ENCODE measurements at places on chromosomes 5 and 9.

DNA sequence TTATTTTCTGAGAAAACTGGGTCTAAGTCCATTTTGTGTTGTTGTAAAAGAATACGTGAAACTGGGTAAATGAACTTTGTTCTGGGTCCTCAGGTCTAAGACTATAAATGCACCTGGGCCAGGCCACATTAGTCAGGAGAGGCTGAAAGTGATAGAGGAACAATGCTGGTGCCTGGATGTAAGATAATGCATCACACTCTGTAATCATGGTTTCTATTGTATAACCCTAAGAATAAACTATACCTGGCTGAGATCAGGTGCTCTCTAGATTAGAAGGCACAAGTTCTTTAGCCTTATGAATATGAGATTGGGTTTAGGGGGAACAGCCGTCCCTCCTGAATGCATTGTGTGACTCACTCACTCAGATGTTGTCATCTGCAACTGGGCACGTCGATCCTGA, 675.5 kb downstream of the HTR1A start:
- no peak for DNase-seq

DNA sequence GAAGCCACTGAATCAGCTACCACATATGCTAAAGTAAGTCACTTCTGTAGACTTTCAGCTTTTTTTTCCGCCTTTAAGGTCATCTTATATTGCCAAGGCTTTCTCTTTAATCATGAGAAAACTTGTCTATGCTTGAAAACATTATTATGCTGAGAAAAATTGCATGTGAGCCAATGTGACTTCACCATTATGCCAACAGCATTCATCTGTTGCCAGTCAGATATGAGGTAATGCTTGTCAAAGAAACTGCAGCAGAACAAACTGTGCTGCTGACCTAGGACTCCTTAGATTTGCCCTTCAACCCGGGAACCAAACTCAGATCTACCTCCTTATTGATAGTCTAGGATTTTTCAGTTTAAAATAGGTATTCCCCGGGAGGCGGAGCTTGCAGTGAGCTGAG, 34.3 kb downstream of the SLC44A1 start:
- no peak for DNase-seq

- DNase-seq = no peak
Measured at GRCh38 chr5:172486451-172486850, 32.1 kb upstream of the SH3PXD2B start.

GRCh38 chr9:127292415-127292814, 27.8 kb downstream of the GARNL3 start:
- DNase-seq = no peak

- DNase-seq = no peak
Measured at GRCh38 chr5:33883482-33883881, 8.3 kb downstream of the ADAMTS12 start.

DNA sequence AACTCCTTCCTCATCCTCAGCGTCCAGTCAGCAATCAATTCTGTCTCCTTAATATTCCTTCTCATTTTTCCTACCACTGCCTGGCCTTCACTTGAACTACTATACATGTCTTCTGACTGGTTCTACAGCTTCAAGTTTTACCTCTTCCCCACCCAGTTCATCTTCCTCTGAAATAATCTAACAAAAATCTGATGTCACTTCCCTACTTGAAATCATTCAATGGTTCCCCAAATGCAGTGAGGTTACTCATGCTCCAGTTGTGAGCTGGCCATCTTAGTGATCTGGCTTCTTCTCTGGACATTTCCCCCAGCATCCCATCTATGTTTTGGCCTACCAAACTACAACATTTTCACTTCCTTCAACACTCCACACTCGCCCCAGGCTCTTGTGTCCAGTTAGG, 14.9 kb upstream of the TMEM267 start:
- DNase-seq = no peak

- no peak for DNase-seq
Measured at GRCh38 chr5:80190960-80191359, 64.9 kb downstream of the SERINC5 start.

- peak; percentile 8 for DNase-seq
Measured at GRCh38 chr9:130343445-130343918, 77.9 kb downstream of the HMCN2 start.

- DNase-seq = no peak
Measured at GRCh38 chr9:90814355-90814754, 12.7 kb downstream of the SYK start.

DNA sequence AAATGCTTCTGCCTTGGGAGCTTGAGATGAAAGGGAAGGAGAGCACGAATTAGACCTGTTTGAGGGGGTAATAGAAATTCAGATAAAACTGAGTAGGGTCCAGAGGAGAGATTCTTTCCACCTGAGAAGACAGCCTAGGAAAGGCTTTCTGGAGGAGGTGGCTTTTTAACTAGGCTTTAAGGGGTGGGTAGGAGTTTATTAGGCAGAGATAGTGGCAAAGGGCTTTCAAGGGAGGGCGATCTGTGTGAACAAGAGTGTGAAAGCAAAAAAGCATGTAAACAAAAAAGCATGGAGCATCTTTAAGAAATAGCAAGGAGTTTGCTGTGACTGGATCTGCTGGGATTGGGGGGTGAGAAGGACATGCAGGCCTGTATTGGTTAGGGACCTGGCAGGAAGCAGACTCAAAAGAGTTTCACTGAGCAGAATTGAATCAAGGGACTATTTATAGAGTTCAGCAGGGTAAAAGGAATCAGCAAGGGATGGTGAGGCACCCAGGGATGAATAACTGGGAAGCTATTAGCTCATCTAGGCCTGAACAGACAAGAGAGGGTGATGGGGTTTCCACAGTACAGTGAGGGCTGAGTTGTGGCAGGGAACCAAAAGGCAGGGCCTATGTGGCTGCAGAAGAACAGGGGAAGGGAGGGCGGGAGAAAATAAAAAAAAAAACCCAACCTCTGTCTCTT, 18.8 kb downstream of the SLC1A1 start:
- DNase-seq = no peak

DNA sequence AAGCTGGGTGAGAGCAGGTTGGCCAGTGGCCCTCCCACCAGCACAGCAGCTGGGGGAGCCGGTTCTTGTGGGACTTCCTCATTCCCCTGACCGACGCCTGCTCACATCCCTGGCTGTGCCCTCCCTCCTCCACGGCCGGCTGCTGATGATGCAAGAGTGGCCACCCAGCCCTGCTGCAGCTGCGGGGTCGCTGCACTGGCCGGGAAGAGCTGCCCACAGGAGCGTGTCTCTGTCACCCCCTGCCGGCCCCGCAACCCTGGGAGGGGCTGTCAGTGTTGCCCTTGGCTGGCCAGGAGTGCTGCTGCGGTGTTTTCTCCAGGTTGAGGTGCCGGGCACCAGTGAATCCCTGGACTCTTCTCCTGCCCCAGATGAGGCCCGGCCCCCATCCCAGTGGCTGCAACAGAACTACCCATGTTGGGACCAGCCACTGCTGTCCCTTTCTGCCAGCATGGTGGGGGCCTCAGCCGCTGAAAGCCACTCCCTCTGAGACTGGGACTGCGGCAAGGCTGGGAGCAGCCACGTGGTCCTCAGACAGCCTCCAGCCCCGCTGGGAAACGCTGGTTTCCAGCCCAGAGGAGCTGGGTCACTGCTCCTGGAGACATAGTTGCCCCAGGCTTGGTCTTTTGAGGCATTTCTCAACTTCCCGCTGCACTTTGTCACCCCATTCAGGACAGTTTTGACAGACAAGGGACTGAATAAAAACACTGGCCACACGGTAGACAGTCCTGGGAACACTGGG, 739 bp downstream of the CARD9 start:
- peak; percentile 51 for DNase-seq

DNA sequence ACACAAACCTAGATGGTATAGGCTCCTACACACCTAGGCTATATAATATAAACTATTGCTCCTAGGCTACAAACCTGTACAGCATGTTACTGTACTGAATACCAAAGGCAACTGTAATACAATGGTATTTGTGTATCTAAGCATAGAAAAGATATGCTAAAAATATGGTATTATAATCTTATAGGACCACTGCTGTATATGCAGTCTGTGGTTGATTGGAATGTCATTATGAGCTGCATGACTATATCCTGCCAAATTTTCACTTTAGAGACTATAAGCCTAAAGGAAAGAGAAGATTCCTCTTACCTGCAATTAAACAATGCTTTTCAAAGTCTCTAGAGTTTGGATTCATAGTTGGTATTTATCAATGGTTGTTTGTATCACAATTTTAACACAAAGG, 24.7 kb upstream of the ACOT12 start:
- no peak for DNase-seq

DNA sequence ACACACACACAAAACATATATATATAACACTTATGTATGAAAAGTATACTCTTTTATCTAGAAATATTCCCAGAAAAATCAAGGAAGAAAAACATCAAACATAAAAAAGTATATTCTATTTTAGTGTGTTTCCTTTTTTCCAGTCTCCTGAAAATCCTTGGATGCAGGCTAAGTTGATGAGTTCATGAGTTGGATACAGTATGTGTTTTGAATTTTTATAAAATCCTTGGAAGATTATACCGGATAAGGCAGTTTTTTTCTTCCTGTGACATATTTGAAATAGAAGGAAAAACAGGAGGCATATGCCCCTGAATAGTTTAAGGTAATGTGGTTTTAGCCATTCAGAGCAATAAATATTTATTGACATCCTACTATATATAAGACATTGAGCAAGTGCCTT, 203.6 kb downstream of the SNX18 start:
- DNase-seq = no peak

DNA sequence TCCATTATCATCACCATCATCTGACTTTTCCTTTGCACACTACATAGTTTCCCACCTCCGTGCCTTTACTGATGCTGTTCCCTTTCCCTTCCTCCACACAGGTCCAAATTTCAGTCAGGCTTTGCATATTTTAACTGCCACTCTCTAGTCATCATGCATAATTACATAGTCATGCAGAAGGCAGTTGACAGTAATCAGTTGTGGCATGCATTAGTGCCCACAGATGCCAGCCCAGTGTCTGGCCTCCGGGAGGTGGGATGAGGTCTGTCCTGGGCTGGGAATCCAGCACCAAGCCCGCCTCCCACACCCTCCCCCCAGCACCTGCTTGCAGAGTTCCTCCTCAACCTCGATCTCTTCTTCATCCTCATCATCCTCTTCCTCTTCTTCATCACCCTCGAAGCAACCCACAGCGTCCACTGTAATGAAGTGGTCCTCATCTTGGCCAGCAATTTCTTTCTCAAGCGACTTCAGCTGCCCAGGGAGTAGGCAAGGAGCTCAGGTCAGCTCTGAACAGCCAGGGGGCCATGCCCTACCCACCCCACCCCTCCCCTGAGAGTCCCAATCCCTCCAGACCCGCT, 8.8 kb downstream of the BBLN start:
- no peak for DNase-seq

GRCh38 chr5:139299486-139299885, 5.9 kb downstream of the MATR3 start:
- DNase-seq = no peak

DNA sequence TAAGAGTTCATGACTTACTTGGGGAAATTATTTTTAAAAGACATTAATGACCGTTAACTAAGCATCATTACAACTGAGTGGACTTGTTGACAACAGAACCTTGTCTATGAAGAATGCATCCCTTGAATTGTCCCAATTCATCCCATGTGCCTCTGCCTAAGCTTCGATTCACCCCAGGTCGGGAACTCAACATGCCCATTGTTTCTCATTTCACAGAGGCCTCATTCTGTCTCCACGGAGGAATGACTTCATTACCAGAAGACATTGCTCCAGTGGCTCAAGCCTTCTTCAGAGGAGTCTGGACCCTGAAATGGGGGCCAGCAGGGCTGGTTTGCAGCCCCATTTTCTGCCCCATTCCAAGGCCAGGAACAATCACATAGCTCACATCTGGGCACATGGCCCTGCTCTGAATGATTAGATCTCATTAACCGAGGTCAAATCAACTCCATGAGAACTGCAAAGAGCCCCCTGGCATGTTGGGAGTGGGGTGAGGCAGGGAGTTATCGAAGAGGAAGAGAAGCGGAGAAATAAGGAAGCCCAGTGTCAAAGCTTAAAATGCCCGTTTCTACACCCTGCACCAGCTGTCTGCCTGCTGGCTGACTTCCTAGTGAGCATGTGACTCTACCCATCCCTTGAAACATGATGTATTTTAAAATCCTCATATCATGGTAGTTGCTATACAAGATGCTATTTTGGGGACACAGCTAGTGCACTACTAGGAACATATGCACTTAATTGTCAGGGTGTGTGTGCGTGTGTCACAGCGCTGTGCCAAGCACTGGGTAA, 137.3 kb downstream of the LHFPL2 start:
- DNase-seq = no peak

DNA sequence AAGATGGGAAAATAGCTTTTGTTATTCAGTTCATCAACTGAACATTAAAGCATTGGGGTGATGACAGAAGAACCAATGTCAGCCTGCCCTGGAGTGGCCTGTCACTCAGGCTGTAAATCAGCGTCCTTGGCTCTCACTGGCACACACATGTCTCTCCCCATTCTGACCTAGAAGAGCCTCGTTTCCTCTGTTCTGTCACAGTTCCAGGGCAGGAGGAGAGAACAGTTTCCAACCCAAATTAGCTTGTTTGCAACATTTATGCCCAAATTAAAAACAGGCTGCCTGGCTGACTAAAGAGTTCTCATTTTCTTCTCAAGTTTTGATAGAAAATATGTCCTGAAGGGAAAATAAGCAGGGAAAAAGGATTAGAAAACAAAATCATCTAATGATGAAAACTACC, 520.1 kb downstream of the CHSY3 start:
- no peak for DNase-seq

DNA sequence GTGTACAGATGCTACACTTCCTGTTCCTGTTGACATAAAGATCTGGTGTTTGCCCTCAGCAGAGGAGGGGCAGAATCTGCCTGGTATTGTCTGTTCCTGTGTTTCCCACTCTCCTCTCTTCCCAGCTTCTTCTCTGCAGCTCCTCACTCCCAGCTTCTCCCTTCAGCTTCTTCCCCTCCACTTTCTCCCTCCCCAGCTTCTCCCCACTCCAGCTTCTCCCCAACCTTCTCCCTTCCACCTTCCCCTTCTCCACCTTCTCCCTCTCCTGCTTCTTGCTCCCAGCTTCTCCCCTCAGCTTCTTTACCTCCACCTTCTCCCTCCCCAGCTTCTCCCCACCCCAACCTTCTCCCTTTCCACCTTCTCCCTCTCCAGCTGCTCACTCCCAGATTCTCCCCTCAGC, 148.9 kb upstream of the IRX2 start:
- DNase-seq = no peak

DNA sequence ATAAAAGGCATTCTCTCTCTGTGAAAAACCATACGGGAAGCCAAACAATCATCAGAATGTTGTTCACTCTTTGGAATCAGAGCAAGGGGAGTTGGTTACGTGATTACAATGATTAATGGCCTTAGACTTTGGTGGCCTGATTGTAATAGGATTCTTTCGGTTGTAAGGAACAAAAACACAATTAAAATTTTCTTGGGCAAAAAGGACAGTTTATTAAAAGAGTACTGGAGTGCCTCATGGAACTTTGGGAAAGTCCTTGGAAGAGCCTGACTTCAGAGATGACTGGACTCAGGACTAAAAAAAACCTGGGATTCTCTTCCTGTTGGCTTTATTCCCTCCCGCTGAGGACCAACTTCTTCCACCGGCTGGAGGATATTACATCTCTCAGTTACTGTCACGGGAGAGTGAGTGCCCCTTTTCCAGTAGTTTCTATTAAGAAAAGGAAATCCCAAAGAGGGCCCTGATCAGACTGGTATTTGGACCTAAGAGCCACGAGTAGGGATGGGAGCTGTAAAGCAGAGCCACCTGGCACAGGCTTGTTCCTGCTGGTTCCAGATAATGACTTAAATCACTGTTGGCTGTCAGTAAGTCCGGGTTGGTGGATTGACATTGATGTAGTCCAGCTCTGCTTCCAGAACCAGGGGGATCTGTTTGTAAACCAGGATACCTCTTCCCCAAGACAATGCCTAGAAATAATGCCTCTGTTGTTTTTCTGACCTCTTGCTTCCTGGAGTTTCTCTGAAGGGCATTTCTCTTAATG, 53.9 kb downstream of the CFAP95 start:
- DNase-seq = no peak

Measured in CD4-positive, alpha-beta T cell treated with Interferon alpha-2 for 1 hour (primary cell).